ENCODE measurements at places on chromosomes 6 and 20.

- no peak for DNase-seq
Observed at GRCh38 chr6:42961020-42961470, 491 bp downstream of the GNMT start.

DNA sequence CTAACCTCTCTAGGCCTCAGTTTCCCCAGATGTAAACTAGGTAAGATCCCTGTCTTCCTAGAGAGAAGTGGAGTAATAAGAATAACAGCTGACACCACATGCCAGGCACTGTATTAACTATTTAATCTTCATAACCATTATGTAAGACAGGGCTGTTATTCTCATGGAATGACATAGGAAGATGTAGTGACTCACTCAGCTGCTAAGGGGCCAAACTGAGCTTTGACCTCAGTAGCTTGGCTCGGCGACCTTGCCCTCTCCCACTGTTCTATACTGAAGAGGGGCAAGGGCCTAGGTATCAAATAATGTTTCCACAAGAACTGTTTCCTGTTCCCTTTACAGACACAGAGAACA, 2.9 kb upstream of the MDGA1 start:
- no peak for DNase-seq

DNA sequence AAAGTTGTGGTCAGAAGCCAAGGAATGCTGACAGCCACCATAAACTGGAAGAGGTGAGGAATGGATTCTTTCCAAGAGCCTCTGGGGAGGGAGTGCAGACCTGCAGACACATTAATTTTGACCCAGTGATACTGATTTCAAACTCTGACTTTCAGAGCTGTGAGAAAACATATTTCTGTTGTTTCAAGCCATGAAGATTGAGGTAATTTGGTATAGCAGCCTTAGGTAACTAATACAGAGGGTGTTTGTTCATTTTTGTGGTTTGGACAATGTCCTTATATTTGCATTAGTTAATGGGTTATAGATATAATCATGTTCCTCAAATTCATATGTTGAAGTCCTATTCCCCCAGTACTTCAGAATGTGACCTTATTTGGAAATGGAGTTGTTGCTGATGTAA, 85.4 kb upstream of the GTSF1L start:
- no peak for DNase-seq

DNA sequence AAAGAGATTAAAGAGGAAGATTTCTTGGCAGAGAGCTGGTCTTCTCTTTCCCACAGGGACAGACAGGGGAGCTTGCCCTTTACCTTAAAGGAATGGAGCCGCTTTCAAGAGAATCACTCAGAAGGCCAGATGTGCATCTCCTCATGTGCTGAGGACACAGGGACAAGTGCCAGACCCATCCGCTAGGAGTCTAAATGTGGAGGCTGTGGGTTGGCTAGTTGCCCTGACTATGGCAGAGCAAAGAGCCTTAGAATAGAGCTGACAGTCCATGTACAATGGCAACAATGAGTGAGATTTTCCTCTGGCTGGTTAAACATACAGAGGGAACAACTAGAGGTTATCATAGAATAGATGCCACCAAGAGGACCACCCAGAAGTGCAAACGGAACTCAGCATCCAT, 7.3 kb upstream of the DOK5 start:
- DNase-seq = no peak

GRCh38 chr6:75272145-75272840, 12.3 kb downstream of the TMEM30A start:
- no peak for DNase-seq

Measured in activated CD4-positive, alpha-beta T cell treated with anti-CD3 and anti-CD28 coated beads, Interleukin-10, Interleukin-2, amounts not matched to agents 100 ng/mL and 50 ng/mL, durations not matched to agents 16 hours and 8 hours (primary cell).